ENCODE measurements at places on chromosomes 2 and 18.

DNA sequence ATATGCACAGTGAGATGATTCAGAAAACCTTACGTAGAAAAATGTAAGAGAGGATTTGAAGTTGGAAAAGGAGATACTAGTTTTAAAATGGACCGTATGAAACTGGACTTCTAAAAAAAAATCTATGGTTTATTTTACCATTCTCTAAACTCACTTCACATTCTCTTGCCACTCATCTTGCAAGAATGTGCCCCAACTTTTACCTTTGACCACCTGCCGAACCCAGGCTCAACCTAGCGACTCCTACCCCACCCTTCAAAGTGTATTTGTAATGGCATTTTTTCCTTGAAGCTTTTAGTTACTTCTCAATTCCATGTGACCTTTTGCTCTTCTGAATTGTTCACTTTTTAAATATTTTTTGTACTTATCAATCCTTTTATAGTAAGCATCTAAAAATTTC is 160.8 kb downstream of the PHLPP1 start:
- DNase-seq, result no peak

DNA sequence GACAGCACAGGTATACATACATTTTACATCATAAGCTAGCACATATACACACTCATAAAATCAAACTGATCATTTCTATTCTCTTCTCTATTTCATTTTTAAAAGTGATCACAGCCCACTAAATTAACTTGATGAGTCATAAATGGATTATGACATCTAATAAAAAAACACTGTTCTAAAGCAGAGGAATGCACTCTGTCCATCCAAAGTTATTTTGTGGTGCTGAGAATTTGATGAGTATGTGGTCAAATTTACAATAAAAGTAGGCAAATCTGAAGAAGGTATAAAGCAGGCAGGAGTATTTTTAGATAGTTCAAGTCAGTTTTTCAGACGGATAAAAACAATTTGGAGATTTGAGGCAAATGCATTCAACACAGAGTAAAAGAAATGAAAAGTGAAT is 104.4 kb downstream of the NOL4 start:
- DNase-seq, result no peak

GRCh38 chr18:74154716-74155115 is 6.4 kb downstream of the TIMM21 start:
- DNase-seq, result no peak

DNA sequence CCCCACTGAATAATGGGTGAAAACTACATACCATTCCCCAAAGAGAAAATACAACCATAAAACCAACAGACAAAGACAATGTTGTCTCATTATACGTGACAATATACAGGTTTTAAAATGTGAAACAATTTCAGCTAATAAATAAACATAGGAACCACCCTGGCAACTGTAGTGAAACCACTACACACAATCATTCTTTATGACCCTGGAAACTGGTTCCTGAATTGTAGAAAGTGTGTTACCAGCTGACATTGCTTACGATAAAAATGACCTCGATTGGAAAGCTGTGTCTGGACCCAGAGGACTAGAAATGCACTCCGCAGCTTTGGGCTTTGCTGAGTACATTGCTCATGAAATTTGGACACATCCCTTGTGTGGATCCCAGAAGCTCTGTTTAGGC is 73.9 kb upstream of the LPIN2 start:
- DNase-seq, result no peak

GRCh38 chr2:129759472-129760010 is 219.9 kb upstream of the RAB6C start:
- DNase-seq, result no peak

Data from stimulated activated CD4-positive, alpha-beta T cell treated with anti-CD3 and anti-CD28 coated beads, TNF-alpha, amount 100 ng/mL, for 48 hours (primary cell).